A549 treated with dexamethasone at 1 μM for 4 hours (cell line): ENCODE measurements at places on chromosomes 16 and 17. TPM values are rescaled to one million over a fixed set of nuclear protein-coding genes. Genes with fewer than 3 reads are reported as not detected.

Gene ZP2
- total RNA-seq: not detected in 5 replicates

Gene ESRP2
- 0.06 to 0.11 TPM (median 0.08 TPM) in 4 of 5 replicates, not detected in the other for total RNA-seq

Gene CD300E
- total RNA-seq: not detected in 5 replicates

Gene TMEM92
- total RNA-seq: 14.9 to 17.9 TPM (median 16.1 TPM) in 5 replicates

Gene SGCA
- 0.54 to 2.3 TPM (median 1.2 TPM) in 5 replicates for total RNA-seq

Gene EARS2
- total RNA-seq: 24.6 to 31.3 TPM (median 30.1 TPM) in 5 replicates

Gene KRT17
- 0.63 to 1.8 TPM (median 0.79 TPM) in 5 replicates for total RNA-seq

Gene SPATA2L
- 9.5 to 11.6 TPM (median 10.2 TPM) in 5 replicates for total RNA-seq

Gene PRKCB
- total RNA-seq: 0.17 to 0.23 TPM (median 0.22 TPM) in 5 replicates

Gene CES5A
- not detected in 5 replicates for total RNA-seq

Gene KRTAP4-6
- not detected in 5 replicates for total RNA-seq

Gene CDRT15L2
- not detected in 5 replicates for total RNA-seq

Gene KRT39
- total RNA-seq: not detected in 5 replicates

Gene FLII
- 223 to 289 TPM (median 266 TPM) in 5 replicates for total RNA-seq

Gene RGS11
- total RNA-seq: 2.3 to 5.4 TPM (median 3.7 TPM) in 5 replicates

Gene IL21R
- 0.02 to 0.04 TPM (median 0.02 TPM) in 3 of 5 replicates, not detected in the others for total RNA-seq

Gene GP1BA
- total RNA-seq: not detected in 5 replicates

Gene KRTAP16-1
- not detected in 5 replicates for total RNA-seq

Gene CACNG3
- not detected in 5 replicates for total RNA-seq

Gene TSPAN10
- total RNA-seq: 4.0 to 5.5 TPM (median 4.3 TPM) in 5 replicates

Gene MPO
- not detected in 5 replicates for total RNA-seq

Gene CD79B
- 0.17 TPM in 1 of 5 replicates, not detected in the others for total RNA-seq

Gene GCGR
- 0.08 to 0.56 TPM (median 0.33 TPM) in 5 replicates for total RNA-seq

Gene RNF157
- 9.1 to 12.6 TPM (median 12.4 TPM) in 5 replicates for total RNA-seq

Gene SEPTIN12
- not detected in 5 replicates for total RNA-seq

Gene COL1A1
- total RNA-seq: 5.8 to 11.3 TPM (median 9.0 TPM) in 5 replicates

Gene PRRT2
- total RNA-seq: 0.26 to 0.40 TPM (median 0.35 TPM) in 5 replicates

Gene NHLRC4
- total RNA-seq: 0.14 to 0.26 TPM (median 0.21 TPM) in 5 replicates

Gene KCNH4
- 0.19 to 0.40 TPM (median 0.26 TPM) in 5 replicates for total RNA-seq

Gene DYNLRB2
- total RNA-seq: 0.27 TPM in 1 of 5 replicates, not detected in the others

Gene TNK1
- total RNA-seq: 1.1 to 1.5 TPM (median 1.3 TPM) in 5 replicates

Gene CCL3
- total RNA-seq: not detected in 5 replicates

Gene ZNF205
- total RNA-seq: 11.1 to 15.7 TPM (median 14.3 TPM) in 5 replicates

Gene SLC47A1
- 20.1 to 23.7 TPM (median 22.6 TPM) in 5 replicates for total RNA-seq

Gene TNFRSF17
- not detected in 5 replicates for total RNA-seq

Gene SPNS2
- total RNA-seq: 10.5 to 21.5 TPM (median 17.8 TPM) in 5 replicates

Gene CNGB1
- 0.06 to 0.12 TPM (median 0.09 TPM) in 5 replicates for total RNA-seq

Gene KRT20
- 0.11 to 0.49 TPM (median 0.19 TPM) in 5 replicates for total RNA-seq

Gene PLA2G15
- total RNA-seq: 11.6 to 16.2 TPM (median 14.2 TPM) in 5 replicates

Gene KRTAP4-1
- 0.14 to 0.25 TPM (median 0.24 TPM) in 3 of 5 replicates, not detected in the others for total RNA-seq

Gene KRT32
- total RNA-seq: 0.05 to 0.07 TPM (median 0.06 TPM) in 3 of 5 replicates, not detected in the others

Gene CCL11
- not detected in 5 replicates for total RNA-seq

Gene IRX6
- total RNA-seq: not detected in 5 replicates

Gene PRSS27
- total RNA-seq: 1.1 to 2.4 TPM (median 1.5 TPM) in 5 replicates

Gene WFIKKN1
- 0.07 to 0.25 TPM (median 0.18 TPM) in 5 replicates for total RNA-seq

Gene TBC1D3H
- not detected in 5 replicates for total RNA-seq

Gene TP53TG3
- 0.24 to 0.74 TPM (median 0.35 TPM) in 5 replicates for total RNA-seq

Gene RAB26
- 1.5 to 4.0 TPM (median 3.2 TPM) in 5 replicates for total RNA-seq

Gene CDH13
- total RNA-seq: 0.01 to 0.04 TPM (median 0.01 TPM) in 3 of 5 replicates, not detected in the others

Gene CACNG5
- 0.11 TPM in 1 of 5 replicates, not detected in the others for total RNA-seq

Gene SLFN14
- not detected in 5 replicates for total RNA-seq
